ENCODE measurements at places on chromosomes 2 and 18.

DNA sequence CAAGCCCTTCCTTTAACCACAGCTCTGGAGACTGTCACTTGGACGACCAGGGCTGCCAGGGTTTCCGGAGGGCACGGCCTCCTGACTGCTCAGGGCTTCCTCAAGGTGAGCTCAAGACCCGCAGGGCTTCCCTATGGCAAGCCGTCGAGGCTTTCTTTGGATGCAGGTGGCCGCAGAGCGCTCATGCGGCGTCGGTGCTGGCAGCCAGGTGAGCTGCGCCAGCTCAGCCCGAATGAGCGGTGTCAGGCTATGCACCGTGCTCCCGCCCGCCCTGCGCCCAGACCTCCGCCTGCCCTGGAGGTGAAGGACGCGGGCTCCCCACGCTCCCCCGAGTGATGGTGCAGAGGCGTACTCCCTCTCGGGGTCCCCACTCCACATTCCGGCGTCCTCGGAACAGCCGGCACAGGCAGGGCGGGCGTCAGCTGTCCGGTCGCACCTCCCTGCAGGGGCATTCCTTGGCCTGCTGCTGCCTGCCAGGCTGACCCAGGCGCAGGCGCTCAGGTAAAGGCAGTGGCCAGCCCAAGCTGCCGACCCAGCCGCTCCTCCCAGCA is 20.8 kb upstream of the TUBB6 start:
- DNase-seq = no peak

GRCh38 chr18:70688286-70688685 is 399.4 kb downstream of the SOCS6 start:
- DNase-seq = no peak

DNA sequence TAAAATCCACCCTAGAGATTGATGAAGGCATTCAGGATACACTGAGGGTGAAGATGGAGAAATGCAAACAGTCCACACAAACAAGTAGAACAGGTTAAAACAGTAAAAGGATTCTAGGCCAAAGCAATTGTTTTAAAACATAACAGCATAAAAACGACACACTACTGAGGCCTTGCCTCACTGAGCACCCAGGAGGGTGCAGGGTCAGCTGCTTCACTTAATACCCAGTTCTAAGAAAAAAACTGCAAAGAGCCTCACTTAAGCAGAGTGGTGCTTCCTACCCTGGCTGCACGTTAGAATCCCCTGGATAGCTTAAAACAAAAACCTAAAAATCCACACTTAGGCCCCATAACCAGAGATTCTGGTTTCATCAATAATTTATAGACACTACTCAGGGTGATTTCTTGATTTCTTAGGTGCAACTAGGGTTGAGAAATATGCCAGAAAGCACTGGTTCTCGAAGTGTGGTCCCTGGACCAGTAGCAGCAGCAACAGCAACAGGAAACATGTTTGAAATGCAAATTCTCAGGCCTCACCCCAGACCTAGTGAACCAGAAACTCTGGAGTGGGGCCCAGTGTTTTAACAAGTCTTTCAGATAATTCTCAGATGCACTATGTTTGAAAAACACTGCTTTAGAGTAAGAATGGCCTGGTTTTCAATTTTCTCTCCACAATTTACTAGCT is 279.1 kb downstream of the ZEB2 start:
- DNase-seq = no peak

- no peak for DNase-seq
Measured at GRCh38 chr2:39542523-39542922, 105.4 kb upstream of the MAP4K3 start.

DNA sequence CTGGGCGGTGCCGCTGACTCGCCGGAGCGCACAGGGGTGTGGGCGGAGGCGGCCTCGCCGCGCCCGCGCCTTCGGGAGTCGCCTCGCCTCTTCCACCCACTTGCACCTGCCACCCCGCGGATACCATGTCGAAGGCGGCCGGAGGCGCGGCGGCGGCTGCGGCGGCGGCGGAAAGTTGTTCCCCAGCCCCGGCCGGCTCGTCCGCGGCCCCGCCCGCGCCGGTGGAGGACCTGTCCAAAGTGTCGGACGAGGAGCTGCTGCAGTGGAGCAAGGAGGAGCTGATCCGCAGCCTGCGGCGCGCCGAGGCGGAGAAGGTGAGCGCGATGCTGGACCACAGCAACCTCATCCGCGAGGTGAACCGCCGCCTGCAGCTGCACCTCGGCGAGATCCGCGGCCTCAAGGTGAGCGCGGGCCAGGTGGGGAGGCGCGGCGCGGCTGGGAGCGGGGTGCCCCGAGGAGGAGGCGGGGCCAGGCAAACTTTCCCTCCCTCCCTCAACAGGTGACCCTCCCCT is 766 bp downstream of the CCDC85A start:
- no peak for DNase-seq

DNA sequence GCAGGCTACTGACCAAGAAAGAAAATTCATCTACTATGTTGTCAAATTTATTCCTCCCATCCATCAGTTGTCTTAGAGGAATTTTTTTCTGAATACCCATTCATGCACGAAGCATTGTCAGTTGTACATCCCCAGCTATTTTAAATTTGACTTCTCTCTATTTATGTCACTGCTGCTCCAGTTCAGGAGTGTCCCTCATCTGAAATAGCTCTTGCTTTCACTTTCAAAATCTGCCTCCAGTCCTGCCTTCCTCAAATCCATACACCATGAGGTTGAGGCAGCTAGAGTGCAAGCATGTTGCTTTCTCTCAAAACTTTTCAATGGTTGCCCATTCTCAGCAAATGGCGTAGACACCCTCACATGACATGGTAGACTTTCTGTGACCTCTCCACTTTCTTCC is 335.4 kb upstream of the CDH2 start:
- DNase-seq = no peak

GRCh38 chr2:42566837-42567321 is 1.6 kb upstream of the MTA3 start:
- DNase-seq = no peak

DNA sequence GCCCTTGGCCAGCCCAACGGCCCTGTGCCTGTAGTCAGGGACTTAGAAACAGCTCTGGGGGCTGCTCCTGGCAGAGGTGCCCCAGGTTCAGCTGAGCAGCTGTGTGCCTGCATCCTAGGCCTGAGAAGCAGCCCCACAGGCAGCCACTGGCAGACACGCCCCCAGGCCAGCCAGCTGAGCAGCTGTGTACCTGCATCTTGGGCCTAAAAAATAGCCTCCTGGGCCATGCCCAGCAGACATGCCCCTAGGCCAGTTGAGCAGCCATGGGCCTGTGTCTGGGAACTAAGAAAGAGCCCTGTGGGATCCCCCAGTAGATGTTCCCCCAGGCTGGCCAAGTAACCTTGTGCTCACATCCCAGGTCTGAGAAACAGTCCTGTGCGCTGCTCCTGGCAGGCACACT is 64.0 kb downstream of the TBR1 start:
- no peak for DNase-seq

- DNase-seq = no peak
Measured at GRCh38 chr2:73095910-73096309, 16.8 kb downstream of the RAB11FIP5 start.

DNA sequence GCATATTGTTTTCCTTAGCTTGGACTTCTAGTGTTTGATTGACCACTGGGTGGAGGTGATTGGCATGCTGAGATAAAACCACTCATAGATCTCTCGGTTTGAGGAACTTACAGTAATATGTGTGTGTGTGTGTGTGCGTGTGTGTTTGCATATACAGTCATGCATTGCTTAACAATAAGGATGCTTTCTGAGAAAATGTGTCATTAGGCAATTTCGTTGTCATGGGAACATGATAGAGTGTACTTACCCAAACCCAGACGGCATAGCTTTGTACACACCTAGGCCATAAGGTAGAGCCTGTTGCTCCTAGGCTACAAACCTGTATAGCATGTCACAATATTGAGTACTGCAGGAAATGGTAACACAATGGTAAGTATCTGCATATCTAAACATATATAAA is 167.3 kb downstream of the NYAP2 start:
- DNase-seq = peak; percentile 24

- DNase-seq = no peak
Measured at GRCh38 chr2:184472481-184472880, 125.8 kb upstream of the ZNF804A start.

GRCh38 chr2:202135091-202135874 is 62.2 kb downstream of the KIAA2012 start:
- no peak for DNase-seq

DNA sequence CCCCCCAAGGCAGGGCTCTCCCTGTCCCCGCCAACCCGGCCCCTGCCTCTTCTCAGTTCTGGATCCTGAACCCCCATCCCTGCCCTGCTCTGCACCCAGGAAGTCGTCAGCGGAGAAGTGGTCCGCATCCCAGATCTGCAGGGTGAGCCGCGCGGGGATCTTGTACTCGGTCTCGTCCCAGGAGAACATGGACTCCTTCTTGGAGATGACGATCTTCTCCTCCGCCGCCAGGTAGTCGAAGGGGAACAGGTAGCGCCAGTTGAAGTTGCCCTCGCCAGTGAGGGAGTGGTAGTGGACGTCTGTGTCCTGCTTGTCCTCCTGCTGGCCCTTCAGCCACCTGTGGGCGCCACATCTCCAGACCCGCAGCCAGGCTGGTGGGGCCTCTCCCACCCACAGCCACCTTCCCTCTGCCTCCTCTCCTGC is 16.3 kb downstream of the OTOF start:
- no peak for DNase-seq

GRCh38 chr18:45107425-45107824 is 426.7 kb downstream of the SETBP1 start:
- DNase-seq = no peak

All from HL-60 (cell line).